ENCODE measurements at places on chromosomes 11 and 22.

- no peak for DNase-seq
Observed at GRCh38 chr11:72940417-72940816, 126.2 kb downstream of the ATG16L2 start.

- DNase-seq = no peak
Observed at GRCh38 chr11:108500721-108501120, 2.5 kb upstream of the POGLUT3 start.

- no peak for DNase-seq
Observed at GRCh38 chr11:77842441-77843121, 21.6 kb downstream of the AAMDC start.

DNA sequence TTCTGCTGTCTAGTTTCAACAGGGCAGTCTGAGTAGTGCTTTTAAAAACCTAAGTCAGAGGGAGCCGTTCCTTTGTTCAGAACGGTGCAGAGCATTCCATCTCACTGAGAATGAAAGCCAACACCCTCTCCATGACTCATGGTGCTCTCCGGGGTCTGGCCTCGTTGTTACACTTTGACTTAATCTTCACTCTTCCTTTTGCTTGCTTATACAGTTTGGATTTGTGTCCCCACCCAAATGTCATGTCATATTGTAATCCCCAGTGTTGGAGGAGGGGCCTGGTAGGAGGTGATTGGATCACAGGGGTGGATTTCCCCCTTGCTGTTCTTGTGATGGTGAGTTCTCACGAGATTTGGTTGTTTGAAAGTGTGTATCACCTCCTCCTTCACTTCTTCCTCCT, 292.2 kb downstream of the ST3GAL4 start:
- no peak for DNase-seq

DNA sequence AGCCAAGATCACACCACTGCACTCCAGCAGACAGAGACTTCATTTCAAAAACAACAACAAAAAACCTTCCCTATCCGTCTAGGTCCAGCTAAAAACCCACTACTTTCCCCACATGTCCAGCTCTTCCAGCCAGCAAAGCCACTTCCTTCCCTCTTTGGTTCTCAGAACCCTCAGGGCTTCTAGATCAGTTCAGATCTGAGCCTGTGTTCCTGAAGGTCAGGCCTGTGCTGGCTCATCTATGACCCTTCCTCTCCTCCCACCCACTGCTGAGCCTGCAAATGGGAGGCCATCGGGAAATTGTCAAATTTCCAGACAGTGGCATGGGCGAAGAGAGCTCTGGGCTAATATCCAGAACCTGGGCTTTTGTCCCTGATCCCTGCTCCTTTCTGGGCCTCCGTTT, 37.8 kb downstream of the SLCO2B1 start:
- no peak for DNase-seq

DNA sequence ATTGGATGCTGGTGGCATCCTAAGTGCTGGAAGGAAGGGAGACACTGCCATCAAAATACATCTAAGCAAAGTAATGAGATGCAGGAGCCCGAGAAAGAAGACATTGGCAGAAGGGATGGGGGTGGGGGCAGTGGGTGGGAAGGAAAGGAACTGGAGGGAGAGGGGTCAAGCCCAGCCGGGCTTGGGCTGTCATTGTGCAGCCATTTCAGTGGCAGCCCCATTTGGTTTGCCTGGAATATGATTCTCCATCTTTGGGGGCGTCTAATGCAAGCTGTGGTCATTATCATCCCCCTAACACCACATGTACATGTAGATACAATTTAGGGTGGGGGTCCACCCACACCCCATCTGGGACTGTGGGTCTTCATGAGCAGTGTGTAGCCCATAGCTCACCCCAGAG, 13.9 kb upstream of the ACCSL start:
- DNase-seq = no peak

DNA sequence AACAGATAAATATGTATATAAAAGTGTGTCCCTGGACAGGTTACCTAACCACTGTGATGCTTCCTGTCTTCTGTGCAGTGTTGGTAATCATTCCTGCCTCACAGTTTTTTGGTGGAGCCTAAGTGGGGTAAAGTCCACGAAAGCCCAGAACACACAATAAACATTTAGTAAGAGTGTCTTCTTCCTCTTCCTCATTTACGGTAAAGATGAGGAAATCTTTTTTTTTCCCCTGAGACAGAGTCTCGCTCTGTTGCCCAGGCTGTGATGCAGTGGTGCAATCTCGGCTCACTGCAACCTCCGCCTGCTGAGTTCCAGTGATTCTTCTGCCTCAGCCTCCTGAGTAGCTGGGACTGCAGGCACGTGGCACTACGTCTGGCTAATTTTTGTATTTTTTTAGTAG, 117.1 kb downstream of the LDLRAD3 start:
- DNase-seq = no peak

- no peak for DNase-seq
Observed at GRCh38 chr11:11464555-11464954, 111.5 kb upstream of the CSNK2A3 start.

GRCh38 chr11:35432464-35432863, 13.1 kb upstream of the SLC1A2 start:
- no peak for DNase-seq

- no peak for DNase-seq
Observed at GRCh38 chr11:61820174-61820573, 3.4 kb upstream of the FADS1 start.

GRCh38 chr11:78857688-78858087, 283.0 kb upstream of the NARS2 start:
- DNase-seq = no peak

- peak; percentile 81 for DNase-seq
Observed at GRCh38 chr11:122440811-122441665, 214.5 kb upstream of the UBASH3B start.

DNA sequence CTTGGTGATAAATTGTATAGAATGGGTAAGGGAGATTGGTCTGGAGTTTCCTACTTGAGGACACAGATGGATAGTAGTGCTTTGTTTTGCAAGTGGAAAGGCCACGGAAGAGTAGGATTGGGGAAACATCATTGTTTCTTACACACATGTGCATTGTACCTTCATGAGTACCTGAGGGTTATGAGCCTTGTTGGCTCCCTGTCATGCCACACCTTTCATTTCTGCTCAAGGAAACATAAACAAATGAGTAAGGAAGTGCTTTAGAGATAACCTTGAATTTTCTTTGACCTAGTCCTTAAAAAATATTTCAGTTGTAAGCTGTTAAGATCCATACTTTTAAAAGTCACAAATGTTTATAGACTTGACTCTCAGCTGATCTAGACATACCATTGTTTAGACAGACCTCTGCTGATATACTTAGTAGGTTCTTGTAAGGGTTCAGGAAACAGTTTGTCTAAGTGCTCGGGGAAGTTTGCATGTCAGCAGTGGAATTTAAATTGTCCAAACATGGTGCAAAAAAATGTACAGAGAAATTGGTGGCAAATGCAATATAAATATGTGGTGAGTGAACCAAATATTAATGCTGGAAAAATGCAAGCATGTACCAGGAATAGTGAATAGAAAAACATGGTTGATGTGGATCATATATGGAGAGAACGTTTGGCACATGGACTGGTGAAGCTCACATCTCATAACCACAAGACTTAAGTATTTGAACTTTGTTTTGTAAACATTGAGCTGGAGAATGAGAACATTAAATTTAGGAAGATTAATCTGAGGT, 40.9 kb downstream of the GAS2 start:
- no peak for DNase-seq

DNA sequence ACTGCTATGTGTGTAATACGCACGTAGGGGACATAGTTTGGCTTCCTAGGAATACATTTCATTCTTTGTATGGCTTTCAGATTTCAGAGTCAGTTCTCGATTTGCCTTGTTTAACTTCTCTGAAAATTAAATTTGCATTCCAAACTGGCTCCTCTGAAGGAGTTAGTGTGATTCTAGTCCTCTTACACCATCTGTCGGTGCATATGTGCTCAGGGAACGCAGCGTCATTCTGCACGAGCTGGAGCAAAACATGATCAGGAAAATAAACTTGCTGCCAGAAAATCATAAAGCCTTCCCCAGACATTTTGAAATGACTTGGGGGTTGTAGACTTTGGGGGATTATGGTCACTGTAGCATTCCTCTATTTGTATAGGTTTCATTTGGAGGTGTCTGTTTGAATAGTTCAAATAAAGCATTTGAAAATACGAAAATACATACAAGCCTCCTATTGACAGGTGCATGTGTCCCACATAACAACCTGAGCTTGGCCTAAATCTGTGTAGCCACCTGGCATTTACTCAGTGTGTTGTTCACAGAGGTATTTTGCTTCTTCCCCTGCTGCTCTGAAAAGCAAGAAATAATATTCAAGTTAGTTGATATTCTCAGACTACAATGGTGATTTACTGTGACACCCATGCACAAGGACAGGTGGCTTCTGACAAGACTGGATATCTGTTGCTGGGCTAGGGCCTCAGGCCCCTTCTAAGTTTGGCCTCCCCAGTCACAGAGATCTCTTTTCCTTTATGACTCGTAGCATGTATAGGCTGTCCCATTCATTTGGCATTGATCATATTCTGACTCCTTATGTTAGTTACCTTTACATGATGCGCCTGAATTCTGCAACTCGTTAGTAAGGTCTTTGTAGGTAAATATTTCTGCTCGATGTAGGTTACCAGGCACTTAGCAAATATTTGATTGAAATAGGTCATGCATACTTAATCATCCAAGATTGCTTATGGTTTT, 81.6 kb upstream of the SORL1-AS1 start:
- DNase-seq = no peak

- DNase-seq = peak; percentile 26
Observed at GRCh38 chr11:47565340-47566148, at the start of gene PTPMT1. Gene PTPMT1 (plus strand): TSS chr11:47565599. CDS start chr11:47565623, 24 bp downstream.

- DNase-seq = no peak
Observed at GRCh38 chr22:29658176-29658575, 54.7 kb downstream of the NF2 start.

DNA sequence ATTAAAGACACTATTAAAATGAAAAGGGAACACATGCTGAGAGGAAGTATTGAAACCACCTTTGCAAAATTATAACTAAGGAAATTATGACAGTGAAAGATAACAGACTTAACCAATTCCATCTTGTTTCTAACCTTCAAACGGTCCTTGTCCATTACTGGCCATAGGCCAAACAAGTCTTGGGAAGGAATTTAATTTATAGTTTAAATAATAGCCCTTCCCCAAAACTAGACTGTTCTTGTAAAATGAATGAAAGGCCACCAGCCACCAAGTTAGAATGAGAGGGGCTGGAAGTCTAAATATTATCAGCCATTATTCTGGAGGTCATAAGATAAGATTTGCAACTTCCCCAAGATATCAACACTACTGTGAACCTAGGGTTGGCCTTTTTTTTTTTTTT, 1.8 kb upstream of the TALDO1 start:
- no peak for DNase-seq

DNA sequence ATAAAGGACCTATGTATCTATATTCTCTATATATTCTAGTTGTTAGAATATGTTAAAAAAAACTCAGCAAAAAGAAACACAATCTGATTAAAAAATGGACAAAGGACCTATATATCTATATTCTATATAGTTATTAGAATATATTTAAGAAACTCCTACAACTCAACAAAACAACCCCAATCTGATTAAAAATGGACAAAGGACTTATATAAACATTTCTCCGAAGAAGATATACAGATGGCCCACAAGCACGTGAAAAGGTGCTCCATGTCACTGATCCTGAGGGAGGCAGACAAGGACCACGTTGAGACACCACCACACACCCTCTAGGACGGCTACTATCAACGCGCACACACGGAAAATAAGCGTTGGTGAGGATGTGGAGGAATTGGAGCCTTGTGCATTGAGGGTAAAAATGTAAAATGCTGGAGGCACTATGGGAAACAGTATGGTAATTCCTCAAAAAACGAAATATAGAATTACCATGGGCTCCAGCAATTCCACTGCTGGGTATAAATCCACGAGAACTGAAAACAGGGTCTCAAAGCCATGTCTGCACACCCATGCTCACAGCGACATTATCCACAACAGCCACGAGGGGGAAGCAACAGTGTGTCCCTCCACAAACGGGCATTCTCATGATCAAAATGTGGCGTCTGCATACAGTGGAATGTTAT, 22.7 kb downstream of the YPEL1 start:
- DNase-seq = no peak

- DNase-seq = peak; percentile 56
Observed at GRCh38 chr11:114280696-114281095, 15.5 kb upstream of the NNMT start.

- DNase-seq = no peak
Observed at GRCh38 chr11:95092549-95093324, 3.1 kb downstream of the ENDOD1 start.

DNA sequence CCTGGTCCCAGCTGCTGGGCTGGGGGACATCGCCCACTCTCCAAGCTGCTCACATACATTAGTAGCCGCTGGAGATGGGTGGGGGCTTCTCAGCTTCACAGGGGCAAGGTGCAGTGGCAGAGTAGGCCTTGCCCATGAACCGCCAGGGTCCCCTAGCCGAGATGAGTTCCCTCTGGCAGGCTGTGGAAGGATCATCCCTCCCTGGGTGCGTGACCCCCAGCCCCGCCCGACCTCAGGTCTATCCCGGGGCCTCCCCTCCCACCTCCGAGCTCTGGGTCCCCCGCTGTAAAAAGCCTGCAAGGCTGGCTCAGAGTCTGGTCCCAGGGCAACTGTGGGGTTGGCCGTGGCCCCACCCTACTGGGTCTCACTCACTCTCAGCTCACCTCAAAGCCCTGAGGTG, 15.3 kb upstream of the TPCN2 start:
- DNase-seq = no peak

DNA sequence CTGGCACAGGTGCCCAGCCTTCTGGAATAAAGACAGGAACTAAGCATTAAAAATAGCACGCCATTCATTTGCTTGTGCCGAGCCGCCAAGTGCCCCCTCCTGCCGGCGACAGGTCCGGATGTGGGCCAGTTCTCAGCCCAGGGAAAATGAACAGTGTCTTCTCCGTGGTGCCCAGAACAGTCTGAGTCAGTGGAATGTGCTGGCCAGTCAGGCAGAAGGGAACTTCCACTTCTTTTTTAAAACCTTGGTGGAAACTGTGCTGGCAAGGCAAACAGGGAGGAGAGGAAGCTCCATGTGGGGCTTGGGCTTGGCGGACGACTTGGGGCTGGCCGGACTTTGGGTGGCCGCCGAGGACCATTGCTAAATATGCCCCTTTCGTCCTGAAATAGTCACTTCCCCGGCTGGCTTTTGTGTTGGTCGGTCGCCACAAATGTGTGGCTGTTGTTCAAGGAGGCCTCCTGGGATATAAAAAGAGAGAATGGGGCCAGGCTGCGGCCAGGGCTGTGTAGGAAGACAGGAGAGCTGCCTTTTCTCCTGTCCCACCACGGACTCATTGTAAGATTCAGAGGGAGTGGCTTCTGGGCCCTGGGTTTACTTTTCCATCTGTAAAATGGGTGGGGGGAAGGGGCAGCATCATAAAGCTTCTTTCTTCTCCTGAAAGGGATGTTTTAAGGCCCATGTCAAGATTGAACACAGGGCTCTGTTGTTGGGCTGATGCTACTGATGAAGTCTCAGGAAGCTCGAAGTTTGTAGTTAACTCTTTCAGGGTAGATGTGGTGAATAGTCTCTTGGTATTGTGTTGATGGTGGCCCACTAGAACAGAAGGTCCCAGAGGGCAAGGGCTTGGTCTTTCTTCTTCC, 101.0 kb downstream of the PTPRJ start:
- no peak for DNase-seq

GRCh38 chr11:61844909-61845565, 16.9 kb downstream of the FADS2 start:
- no peak for DNase-seq

GRCh38 chr11:13841393-13841792, 121.1 kb upstream of the SPON1 start:
- DNase-seq = no peak

- no peak for DNase-seq
Observed at GRCh38 chr11:39541945-39542351, 1917.5 kb downstream of the LRRC4C start.

- DNase-seq = no peak
Observed at GRCh38 chr11:68812526-68812925, 29.2 kb downstream of the CPT1A start.

All from NCI-H1105 (cell line).